GM23248 (cell line): ENCODE measurements at places on chromosomes 16 and 17.
A peak's percentile ranks its signal among the peaks of the same experiment; 100 is the strongest.

- DNase-seq: no peak
Measured at GRCh38 chr16:5065813-5066212, at the start of gene C16orf89. Gene C16orf89, minus strand, starts transcription at chr16:5065956. Its CDS starts 48 bp downstream, at chr16:5065908.

GRCh38 chr17:35312790-35313711, 60.4 kb downstream of the SLFN11 start:
- peak; percentile 77 for DNase-seq

GRCh38 chr16:86966777-86967176, 350.4 kb downstream of the C16orf95 start:
- DNase-seq: no peak

GRCh38 chr17:444879-445454, 92.4 kb upstream of the RPH3AL start:
- DNase-seq: no peak

- DNase-seq: no peak
Measured at GRCh38 chr16:13811834-13812233, 108.1 kb upstream of the ERCC4 start.

GRCh38 chr16:15426796-15427195, 7.6 kb upstream of the BMERB1 start:
- no peak for DNase-seq

DNA sequence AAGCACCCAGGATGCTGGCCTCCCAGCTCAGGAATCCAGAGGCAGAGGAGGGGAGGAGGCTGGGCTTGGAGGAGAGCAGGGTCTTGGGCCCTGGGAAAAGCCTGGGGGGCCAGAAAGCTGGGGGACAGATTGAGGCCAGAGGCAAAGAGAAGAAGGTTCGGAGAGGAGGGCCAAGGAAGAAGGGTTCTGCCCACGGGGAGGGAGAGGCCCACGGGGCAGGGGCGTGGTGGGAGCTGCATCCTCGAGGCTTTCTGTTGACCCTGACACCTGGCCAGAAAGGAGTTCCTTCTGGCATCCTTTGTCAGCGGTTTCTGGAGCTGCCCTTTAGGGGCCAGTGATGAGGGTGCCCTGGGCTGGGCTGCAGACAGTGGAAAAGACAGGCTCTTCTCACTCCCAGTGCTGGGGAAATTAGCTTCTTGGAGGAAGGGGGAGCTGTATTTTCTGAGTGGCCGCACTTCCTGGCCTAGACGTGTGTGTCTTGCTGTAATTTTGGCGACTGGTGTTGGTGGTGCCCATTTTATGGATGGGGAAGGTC, 308.7 kb downstream of the SEC14L1 start:
- no peak for DNase-seq

GRCh38 chr17:49509588-49509917, 14.5 kb downstream of the NGFR start:
- no peak for DNase-seq

- no peak for DNase-seq
Measured at GRCh38 chr17:65595071-65595656, 33.7 kb upstream of the AXIN2 start.

GRCh38 chr17:76681222-76682137, 29.3 kb downstream of the MXRA7 start:
- peak; percentile 76 for DNase-seq

DNA sequence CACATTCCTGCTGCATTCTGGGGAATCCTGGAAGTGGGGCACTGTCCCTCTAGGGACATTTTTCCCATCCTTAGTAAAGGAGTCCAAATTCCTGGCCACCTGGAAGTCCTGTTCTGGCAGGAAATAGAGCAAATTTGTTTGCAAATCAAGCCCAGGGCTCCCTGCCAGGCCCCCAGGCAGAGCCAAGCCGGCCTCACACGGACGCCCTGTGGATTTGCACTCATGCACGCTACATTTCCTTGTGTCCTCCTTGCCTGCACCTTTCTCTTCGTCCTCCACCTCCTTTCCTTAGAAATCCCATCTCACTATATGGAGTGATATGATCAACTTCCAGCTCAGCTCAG, 7.0 kb upstream of the CALB2 start:
- no peak for DNase-seq

DNA sequence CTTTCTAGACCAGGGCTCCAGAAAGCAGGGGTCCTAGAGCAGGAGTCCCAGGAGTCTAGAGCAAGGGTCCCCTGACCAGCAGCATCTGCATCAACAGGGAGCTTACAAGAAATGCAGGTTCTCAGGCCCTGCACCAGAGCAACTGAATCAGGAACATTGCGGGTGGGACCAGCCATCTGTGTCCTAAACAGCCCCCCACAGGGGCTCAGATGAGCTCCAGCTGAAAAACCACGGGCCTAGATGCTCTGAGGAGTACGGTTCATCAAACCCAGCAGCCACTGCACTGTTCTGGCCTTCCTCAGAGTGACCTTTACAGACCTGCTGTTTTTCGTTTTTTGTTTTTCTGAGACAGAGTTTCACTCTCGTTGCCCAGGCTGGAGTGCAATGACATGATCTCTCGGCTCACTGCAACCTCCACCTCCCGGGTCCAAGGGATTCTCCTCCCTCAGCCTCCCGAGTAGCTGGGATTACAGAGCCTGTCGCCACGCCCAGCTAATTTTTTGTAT, 438.2 kb downstream of the SOX9 start:
- DNase-seq: no peak

GRCh38 chr17:72053449-72053848, 67.4 kb upstream of the SOX9 start:
- peak; percentile 4 for DNase-seq

DNA sequence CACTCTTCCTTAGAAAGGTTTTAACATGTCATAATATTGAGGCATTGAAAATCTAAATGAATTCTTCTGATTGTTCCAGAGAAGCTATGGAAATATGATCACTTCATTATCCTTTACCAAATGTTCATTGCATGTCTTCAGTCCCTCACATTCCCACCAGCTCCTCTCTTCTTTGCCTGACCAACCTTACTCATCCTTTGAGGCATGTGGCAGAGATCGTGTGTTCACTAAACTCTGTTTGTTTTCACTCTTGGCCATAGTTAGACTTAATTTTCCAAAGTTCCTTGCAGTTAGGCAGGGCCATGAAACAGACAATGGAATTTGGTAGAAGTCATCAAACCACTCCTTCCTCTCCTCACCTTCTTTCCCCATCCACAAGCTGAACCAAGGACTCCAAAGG, 266.5 kb upstream of the HSBP1 start:
- DNase-seq: no peak

DNA sequence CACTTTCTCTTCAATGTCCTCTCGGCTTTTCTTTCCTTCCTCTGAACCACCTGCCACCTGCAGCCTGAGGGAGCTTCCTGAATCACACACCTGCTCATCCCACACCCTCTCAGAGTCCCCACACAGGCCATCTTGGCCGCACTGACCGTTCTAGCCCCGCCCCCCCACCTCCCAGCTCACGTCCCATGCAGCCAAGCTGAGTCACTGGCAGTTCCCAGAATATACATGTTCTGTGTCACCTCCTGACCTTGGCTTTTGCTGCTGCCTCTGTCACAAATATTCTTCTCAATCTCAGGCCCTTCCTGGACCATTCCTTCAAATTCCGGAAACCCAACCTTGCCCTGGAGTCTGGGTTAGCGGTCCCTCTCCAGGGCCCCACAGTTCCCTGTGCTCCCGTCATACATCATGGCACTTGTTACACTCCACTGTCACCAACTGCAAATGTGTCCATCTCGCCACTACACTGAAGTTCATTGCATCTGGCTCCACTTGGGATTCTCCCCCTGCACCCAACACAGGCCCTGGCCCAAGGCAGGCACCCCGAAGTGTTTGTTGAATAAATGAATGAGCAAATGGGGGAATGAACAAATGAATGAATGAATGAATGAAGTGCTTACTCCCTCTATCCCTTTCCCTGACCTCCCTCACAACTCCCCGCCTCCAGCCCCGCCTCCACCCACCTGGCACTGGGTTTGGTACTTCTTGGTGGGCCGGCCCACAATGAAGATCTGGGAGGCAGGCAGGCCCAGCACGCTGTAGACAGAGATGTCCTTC, 12.8 kb downstream of the PIMREG start:
- DNase-seq: peak; percentile 87

GRCh38 chr16:64236316-64236715, 885.5 kb downstream of the CDH11 start:
- DNase-seq: no peak

- no peak for DNase-seq
Measured at GRCh38 chr16:65021852-65022595, 99.8 kb downstream of the CDH11 start.

DNA sequence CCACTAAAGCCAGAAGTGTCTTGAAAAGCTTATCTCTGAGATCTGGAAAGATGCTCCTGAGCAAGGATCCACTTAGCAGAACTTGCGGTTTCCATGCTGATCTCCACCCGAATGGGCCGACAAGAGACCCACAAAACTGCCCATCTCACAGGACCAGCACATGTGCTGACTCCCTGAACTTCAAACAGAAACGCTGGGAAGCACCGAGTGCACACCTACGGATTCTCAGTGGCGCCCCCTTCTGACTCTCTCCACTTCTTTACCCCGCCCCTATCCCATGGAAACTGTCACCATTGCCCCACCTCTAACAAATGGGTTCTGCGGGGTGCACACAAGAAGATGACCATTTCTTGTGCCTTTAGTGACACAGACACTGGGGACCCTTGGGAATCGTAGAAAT, 21.4 kb downstream of the CDRT4 start:
- DNase-seq: peak; percentile 9
